ENCODE measurements at places on chromosomes 3 and 15. TPM values are rescaled to one million over a fixed set of nuclear protein-coding genes. Genes with fewer than 3 reads are reported as not detected.

Gene GNAT1
- not detected for total RNA-seq

Gene UBA7
- 4.6 TPM for total RNA-seq

Gene OXTR
- total RNA-seq = 4.1 TPM

Gene ZNF620
- 12.3 TPM for total RNA-seq

Gene TMIE
- total RNA-seq = 0.62 TPM

Gene NAALADL2
- 5.8 TPM for total RNA-seq

Gene NR1I2
- total RNA-seq = 1.4 TPM

Gene GMPPB
- total RNA-seq = 50.4 TPM

Gene MINDY4B
- total RNA-seq = not detected

Gene ITIH1
- 8.0 TPM for total RNA-seq

GRCh38 chr15:81562986-81563385, 189.0 kb upstream of the TMC3 start:
- no peak overlapping the region for H3K27ac ChIP-seq
- no peaks in the 10 kb centered on the region for H3K36me3 ChIP-seq
- no peaks in the 10 kb centered on the region for H3K27me3 ChIP-seq
- no peak overlapping the region for H3K4me3 ChIP-seq
- no peak for DNase-seq
- H3K4me1 ChIP-seq = no peaks in the 10 kb centered on the region

DNA sequence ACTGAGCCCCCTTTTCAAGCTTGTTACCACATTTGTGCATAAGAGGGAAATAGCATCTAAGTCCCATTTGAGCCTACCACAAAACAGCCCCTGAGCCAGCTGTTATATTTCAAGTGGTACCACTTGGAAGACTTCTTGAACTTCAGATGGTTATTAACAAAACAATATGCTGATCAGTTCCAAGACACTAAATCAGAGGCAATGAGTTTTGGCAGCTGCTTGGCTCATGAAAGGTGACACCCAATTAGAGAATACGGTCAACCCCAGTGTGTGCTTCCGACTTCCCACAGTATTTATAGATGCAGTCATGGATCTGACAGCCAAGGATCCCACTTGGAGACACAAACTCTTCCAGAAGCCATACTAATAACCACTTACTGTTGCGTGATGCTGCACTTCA, 469.6 kb upstream of the PPP2R3A start:
- no peak overlapping the region for H3K27ac ChIP-seq
- H3K27me3 ChIP-seq = peaks cover 28% of the 10 kb centered on the region
- H3K4me3 ChIP-seq = no peak overlapping the region

DNA sequence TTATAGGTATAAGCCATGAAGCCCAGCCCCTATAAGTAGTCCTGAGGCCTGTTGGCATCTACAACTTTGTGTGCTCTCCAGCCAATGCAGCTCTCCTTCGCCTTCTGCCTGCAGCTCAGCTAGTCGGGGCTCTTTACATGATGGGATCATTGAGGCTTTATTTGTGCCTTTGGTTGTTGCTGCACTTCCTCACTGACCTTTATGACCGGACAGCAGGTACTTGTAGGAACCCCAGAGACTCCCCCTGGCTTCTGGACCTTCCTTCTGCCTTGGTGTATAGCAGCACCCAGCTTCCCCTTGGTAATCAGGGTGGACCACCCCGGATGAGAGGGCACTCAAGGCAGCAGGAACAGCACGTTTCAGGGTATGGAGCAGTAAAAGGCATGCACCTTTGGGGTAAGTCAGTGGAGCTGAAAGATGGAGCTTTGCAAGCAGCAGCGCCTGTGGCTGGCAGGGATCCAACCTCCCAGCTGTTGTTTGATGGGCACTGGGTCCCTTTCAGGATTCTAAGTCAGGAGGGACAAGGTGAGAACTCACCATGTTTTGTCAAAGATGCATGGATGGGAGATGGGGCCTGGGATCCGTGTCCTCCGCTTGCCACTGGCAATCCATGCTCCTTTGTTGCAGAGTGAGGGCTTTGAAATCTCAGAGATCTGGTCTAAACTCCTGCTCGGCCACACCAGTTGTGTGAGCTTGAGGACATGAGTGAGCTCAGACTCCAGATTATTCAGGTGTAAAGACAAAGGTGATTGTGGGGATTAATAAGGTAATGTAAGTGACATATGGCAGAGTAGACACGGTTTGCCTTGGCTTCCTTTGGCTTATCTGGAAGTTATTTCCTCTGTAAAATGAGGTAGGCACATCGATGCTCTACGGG, 65.1 kb upstream of the KLF13 start:
- no peaks in the 10 kb centered on the region for H3K27me3 ChIP-seq
- H3K27ac ChIP-seq = no peak overlapping the region
- H3K36me3 ChIP-seq = no peaks in the 10 kb centered on the region
- H3K4me1 ChIP-seq = no peaks in the 10 kb centered on the region

DNA sequence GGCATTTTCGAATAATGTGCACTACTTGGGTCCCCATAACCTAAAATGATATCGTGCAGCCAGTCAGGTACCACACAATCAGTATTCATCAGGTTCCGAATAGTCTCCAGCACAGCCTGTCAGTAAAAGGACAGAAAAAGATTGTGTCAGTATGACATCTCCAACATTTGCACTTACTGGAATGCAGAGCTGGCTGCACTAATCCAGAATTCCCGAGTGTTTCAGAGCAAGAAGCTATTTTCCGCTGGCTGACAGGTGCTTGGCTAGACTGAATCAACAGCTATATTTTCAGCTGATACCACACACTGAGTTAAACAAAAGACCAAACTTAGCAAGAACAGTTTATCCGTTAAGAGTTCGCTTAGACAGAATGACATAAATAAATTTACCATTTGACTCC, 68.8 kb downstream of the AQR start:
- peaks cover 11% of the 10 kb centered on the region for H3K36me3 ChIP-seq
- no peaks in the 10 kb centered on the region for H3K27me3 ChIP-seq
- H3K4me3 ChIP-seq = no peak overlapping the region
- H3K4me1 ChIP-seq = no peaks in the 10 kb centered on the region
- H3K27ac ChIP-seq = no peak overlapping the region

GRCh38 chr3:65265942-65266590, 578.3 kb upstream of the ADAMTS9 start:
- no peaks in the 10 kb centered on the region for H3K4me1 ChIP-seq
- H3K4me3 ChIP-seq = no peak overlapping the region
- peaks cover 13% of the 10 kb centered on the region for H3K27me3 ChIP-seq
- no peak for DNase-seq
- H3K27ac ChIP-seq = no peak overlapping the region

DNA sequence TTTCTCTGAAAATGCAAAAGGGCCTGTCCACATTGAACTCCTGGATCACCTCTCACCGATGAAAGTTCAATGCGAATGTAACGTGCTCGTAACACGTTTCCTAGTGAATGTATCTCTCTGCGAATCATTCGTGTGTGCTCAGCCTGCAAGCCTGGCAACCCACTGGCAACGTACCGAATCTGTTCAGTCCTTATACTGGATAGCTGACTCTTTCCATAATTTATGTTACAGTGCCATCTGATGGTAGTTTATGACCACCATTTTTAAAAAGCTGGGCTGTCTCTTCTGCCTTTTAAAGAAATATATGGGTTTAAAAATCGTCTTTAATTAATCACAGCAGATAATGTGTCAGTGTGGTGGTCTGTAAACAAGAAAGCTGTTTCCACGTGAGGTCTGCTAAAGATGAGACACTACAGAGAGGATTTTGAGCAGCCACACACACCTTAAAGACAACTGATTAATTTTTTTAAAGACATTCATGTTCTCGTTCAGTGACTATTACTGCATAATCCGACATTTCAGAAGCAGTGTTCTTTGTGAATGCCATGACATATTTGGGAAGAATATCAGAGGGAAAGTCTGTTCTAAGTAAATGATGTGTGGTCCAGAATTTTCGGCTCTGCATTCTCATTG, 69.4 kb upstream of the FOXP1 start:
- peak overlapping the region; percentile 22 for H3K4me3 ChIP-seq
- DNase-seq = no peak
- H3K4me1 ChIP-seq = peaks cover 45% of the 10 kb centered on the region
- H3K27ac ChIP-seq = peak overlapping the region; percentile 14
- peaks cover 3% of the 10 kb centered on the region for H3K27me3 ChIP-seq

- peaks cover 4% of the 10 kb centered on the region for H3K36me3 ChIP-seq
- no peaks in the 10 kb centered on the region for H3K27me3 ChIP-seq
- peak overlapping the region; percentile 92 for H3K27ac ChIP-seq
- no peak for DNase-seq
Observed at GRCh38 chr3:125594581-125595011, 701 bp downstream of the OSBPL11 start.

DNA sequence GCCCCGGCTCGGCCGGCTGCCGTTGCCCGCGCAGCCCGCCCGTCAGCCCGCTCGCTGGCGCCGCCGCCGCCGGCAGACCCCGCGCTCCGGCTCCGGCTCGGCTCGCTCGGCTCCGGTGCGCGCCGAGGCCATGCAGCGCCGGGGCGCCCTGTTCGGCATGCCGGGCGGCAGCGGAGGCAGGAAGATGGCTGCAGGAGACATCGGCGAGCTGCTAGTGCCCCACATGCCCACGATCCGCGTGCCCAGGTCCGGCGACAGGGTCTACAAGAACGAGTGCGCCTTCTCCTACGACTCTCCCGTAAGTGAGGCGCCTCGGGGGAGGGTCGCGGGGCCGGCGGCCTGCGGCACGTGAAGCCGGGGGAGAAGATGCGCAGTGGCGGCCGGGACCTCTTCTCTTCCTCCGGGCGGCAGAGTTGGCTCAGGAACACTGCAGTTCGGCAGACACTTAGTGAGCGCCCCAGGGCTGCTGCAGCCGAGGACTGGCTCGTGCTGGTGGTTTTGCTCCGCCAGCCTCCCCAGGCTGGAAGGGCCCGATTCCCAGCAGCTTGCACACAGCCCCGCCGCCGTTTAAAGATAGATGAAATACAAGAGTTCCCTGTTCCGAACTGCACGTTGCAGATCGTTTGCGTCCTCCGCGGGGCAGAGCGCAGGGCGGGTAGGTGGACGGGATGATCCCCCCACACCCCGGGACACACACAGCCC, 407 bp downstream of the USP13 start:
- peak overlapping the region; percentile 94 for H3K27ac ChIP-seq
- H3K27me3 ChIP-seq = no peaks in the 10 kb centered on the region
- H3K4me3 ChIP-seq = peak overlapping the region; percentile 98
- H3K36me3 ChIP-seq = peaks cover 17% of the 10 kb centered on the region
- peak; percentile 79 for DNase-seq

GRCh38 chr3:32239307-32240158, 1.1 kb downstream of the CMTM8 start:
- DNase-seq = no peak
- H3K4me3 ChIP-seq = peak overlapping the region; percentile 94
- peaks cover 13% of the 10 kb centered on the region for H3K4me1 ChIP-seq
- H3K36me3 ChIP-seq = no peaks in the 10 kb centered on the region

DNA sequence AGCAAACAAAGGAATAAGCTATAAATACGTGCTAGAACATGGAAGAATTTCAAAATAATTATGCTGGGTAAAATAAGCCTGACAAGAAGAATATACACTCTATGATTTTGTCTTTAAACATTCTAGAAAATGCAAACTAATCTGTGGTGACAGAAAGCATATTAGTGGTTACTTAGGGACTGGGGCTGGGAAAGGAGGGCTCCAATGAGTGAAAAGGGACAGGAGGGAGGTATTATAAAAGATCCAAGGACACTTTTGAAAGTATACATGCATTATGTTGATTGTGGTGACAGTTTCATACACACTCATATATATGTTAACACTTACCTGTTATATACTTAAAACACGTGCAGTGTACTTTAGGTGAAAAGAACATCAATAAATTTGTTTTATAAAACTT, 23.0 kb downstream of the MYH15 start:
- H3K4me3 ChIP-seq = no peak overlapping the region
- H3K4me1 ChIP-seq = peaks cover 21% of the 10 kb centered on the region
- no peaks in the 10 kb centered on the region for H3K36me3 ChIP-seq
- H3K27ac ChIP-seq = no peak overlapping the region
- H3K27me3 ChIP-seq = peaks cover 10% of the 10 kb centered on the region

GRCh38 chr15:59013246-59013873, 25.9 kb downstream of the RNF111 start:
- peak overlapping the region; percentile 34 for H3K27ac ChIP-seq
- peaks cover 14% of the 10 kb centered on the region for H3K4me1 ChIP-seq
- peaks cover 17% of the 10 kb centered on the region for H3K36me3 ChIP-seq
- DNase-seq = no peak
- H3K27me3 ChIP-seq = no peaks in the 10 kb centered on the region

DNA sequence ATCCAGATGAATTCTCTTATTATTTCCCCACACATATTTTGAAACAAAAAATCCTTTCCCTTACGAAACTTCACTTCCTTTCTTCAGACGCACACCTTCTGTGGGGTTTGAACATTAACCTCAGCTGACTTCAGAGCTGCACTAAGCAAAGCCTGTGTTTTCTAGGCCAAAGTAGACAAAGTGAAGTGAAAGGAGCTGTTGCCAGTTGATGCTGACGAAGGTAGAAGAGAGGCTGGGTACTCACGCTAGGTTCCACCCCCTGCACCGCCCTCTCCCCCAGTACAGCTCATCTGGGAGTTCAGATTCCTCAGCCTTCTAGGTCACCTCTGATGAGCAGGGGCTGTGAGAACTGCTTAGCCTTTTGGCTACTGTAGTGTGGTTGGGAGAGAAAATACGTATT, 24.1 kb downstream of the DUT start:
- H3K27me3 ChIP-seq = peaks cover 9% of the 10 kb centered on the region
- no peak for DNase-seq
- H3K27ac ChIP-seq = peak overlapping the region; percentile 10
- H3K4me1 ChIP-seq = peaks cover 28% of the 10 kb centered on the region

GRCh38 chr3:40185029-40185695, 124.3 kb upstream of the EIF1B start:
- no peak overlapping the region for H3K4me3 ChIP-seq
- no peak overlapping the region for H3K27ac ChIP-seq
- peaks cover 5% of the 10 kb centered on the region for H3K27me3 ChIP-seq
- H3K4me1 ChIP-seq = no peaks in the 10 kb centered on the region
- H3K36me3 ChIP-seq = no peaks in the 10 kb centered on the region

DNA sequence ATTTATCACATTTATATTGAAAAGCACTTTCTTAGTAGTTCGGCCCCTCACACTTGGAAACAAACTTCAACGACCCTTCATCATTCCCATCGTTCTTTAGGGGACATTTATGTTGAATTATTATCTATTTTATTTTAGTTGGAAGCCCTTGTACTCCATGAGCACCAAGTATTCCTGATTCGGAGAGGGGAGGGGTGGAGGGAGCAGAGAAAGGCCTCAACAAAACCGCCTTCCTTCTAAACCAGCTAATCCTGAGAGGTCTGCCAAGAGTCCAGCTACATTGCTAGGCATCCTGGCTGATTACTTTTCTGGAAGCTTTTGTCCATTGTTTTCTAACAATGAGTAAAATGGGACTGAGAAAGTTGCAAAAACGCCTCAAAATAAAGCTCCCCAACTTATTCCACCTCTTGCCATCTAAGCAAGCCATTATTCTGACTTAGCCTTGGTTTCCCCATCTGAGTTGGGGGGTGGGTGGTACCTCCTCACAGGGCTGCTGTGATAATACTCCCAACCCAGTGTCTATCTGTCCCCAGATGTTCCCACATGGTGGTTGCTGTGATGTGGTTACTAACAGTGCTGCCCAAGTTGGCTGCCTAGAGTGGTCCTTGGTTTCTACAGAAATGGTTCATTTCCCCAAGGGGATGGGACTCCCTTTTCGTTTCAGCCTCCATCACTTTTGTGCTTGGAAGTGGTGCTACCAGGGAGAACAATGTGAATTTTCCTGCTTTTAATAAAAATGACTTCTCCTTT, 1.2 kb upstream of the TMEM158 start:
- DNase-seq = no peak
- H3K4me1 ChIP-seq = peaks cover 23% of the 10 kb centered on the region
- H3K4me3 ChIP-seq = peak overlapping the region; percentile 83
- H3K36me3 ChIP-seq = no peaks in the 10 kb centered on the region
- peaks cover 73% of the 10 kb centered on the region for H3K27me3 ChIP-seq
- H3K27ac ChIP-seq = peak overlapping the region; percentile 56

GRCh38 chr3:32703491-32703972, 18.5 kb downstream of the CNOT10 start:
- no peaks in the 10 kb centered on the region for H3K27me3 ChIP-seq
- H3K4me3 ChIP-seq = no peak overlapping the region
- peaks cover 29% of the 10 kb centered on the region for H3K36me3 ChIP-seq
- no peak overlapping the region for H3K27ac ChIP-seq
